ENCODE measurements at places on chromosomes 6 and 20.

- DNase-seq, result no peak
Observed at GRCh38 chr6:148218542-148219258, 123.9 kb upstream of the SASH1 start.

- DNase-seq, result no peak
Observed at GRCh38 chr6:148836751-148837150, 89.9 kb downstream of the UST start.

DNA sequence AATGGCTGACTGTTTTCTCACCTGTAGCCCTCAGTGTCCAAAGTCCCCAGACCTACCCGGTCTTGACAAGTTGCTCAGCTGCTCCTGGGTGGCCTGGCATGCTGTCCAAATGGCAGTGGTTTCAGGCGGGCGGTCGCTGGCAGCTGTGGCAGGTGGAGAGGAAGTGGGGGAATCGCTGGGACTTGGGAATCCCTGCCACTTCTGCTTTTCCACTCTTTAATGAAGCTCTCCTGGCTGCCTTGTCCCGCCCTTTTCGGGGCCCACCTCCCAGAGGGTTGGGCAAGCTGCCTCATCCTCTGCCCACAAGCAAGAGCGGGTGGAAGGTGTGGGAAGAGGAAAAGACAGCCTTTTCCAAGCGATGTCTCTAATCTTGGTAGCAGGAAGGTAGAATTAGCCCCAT is at the start of gene OCSTAMP:
Gene OCSTAMP (minus strand): TSS at position 194 of the 400 bp plus-strand sequence. CDS start 94 bp downstream, at position 100.
- DNase-seq, result no peak

DNA sequence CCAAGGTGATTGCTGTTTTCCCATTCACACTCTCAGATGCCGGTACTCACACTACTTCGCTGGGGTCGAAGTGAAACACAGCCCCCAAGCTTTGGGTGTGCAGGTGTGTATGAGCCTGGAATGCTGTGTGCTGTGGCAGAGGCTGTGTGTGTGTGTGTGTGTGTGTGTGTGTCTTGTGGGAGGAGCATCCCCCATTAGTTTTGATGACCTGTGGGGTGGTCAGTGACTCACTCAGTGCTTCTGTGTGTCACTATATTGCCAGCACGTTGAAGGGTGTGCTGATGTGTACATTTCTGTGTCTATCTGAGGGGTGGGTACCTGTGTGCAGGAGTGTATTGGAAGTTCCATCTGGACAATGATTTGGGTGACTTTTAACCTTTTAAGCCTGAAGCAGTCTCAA is 5.0 kb upstream of the SLC12A5 start:
- DNase-seq, result no peak

- no peak for DNase-seq
Observed at GRCh38 chr6:41367700-41368099, 32.3 kb downstream of the NCR2 start.

GRCh38 chr6:147463651-147464050 is 44.8 kb upstream of the SAMD5 start:
- DNase-seq, result no peak

GRCh38 chr6:25179051-25179778 is 100.0 kb upstream of the CARMIL1 start:
- DNase-seq, result no peak

- no peak for DNase-seq
Observed at GRCh38 chr6:156828280-156828703, 51.1 kb downstream of the ARID1B start.

Data from T-helper 17 cell (primary cell).